ENCODE measurements at places on chromosomes 11 and 22. TPM values are rescaled to one million over a fixed set of nuclear protein-coding genes. Genes with fewer than 3 reads are reported as not detected.

GRCh38 chr22:36156515-36157419 lies 3.8 kb downstream of the APOL3 start:
- H3K4me1 ChIP-seq = peaks cover 21% of the 10 kb centered on the region
- no peaks in the 10 kb centered on the region for H3K36me3 ChIP-seq
- H3K27ac ChIP-seq = peak overlapping the region; percentile 92

DNA sequence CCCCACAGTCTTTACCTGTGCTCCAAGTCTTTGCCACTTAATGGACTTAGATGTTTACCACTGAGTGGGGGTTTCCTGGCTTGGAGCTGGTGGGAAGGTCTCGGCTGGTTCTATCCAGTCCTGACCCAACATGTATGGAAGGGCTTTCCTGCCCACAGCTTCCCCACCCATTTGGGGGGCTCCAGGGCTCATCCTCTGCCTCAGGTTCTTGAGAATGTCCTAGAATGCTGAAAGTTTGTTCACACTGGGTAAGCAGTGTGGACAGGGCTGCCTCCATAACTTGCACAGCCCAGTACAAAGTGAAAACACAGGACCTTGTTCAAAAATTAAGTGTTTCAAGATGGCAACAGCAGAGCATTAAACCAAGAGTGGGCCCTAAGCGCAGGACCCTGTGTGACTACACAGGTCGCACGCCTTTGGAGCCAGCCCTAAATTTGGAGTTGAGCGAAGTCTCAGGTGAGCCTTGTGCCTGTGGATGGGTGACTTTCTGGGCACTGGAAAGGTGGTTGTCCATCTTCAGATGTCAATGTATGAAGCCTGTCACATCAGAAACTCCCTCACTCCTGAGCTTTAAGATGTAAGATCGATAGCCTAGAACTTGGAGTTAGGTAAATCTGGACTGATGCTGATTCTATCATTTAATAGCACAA lies 72.7 kb upstream of the NARS2 start:
- DNase-seq = no peak
- no peaks in the 10 kb centered on the region for H3K27me3 ChIP-seq
- no peak overlapping the region for H3K27ac ChIP-seq
- H3K4me1 ChIP-seq = no peaks in the 10 kb centered on the region

GRCh38 chr22:42418811-42419242 lies 13.4 kb downstream of the NFAM1 start:
- no peaks in the 10 kb centered on the region for H3K36me3 ChIP-seq
- H3K27me3 ChIP-seq = no peaks in the 10 kb centered on the region
- DNase-seq = no peak
- no peaks in the 10 kb centered on the region for H3K4me1 ChIP-seq
- no peak overlapping the region for H3K27ac ChIP-seq

DNA sequence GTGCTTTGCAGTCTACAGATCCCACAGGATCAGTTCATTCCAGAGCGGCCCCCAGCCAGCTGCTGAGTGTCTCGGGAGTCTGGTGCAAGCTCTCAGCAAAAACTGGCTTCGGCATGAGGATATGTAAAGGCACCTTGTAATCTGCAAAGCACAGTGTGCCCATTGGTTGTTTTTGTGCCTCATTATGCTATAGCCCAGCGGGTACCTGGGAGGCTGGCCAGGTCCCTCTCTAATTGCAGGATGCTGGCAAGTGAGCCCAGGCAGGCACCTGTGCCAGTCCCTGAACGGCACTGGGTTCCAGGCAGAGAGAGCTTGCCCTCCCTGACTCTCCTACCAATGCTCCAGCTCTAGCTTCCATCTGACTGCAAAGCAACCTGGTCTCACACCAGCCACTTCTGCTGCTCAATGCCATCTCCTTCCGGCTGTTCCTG lies 128.7 kb downstream of the DSCAML1 start:
- DNase-seq = no peak
- no peaks in the 10 kb centered on the region for H3K36me3 ChIP-seq
- no peaks in the 10 kb centered on the region for H3K4me1 ChIP-seq
- no peak overlapping the region for H3K27ac ChIP-seq
- no peaks in the 10 kb centered on the region for H3K27me3 ChIP-seq

- H3K36me3 ChIP-seq = no peaks in the 10 kb centered on the region
- H3K27ac ChIP-seq = no peak overlapping the region
- no peaks in the 10 kb centered on the region for H3K27me3 ChIP-seq
- no peak for DNase-seq
- no peak overlapping the region for H3K4me3 ChIP-seq
Observed at GRCh38 chr11:130617001-130617400, 168.6 kb downstream of the ADAMTS15 start.

Gene OR8G5
- polyA plus RNA-seq = not detected

Gene INS
- polyA plus RNA-seq = not detected

Gene KDM4E
- not detected for polyA plus RNA-seq

- H3K27me3 ChIP-seq = no peaks in the 10 kb centered on the region
- peaks cover 3% of the 10 kb centered on the region for H3K36me3 ChIP-seq
- H3K4me3 ChIP-seq = no peak overlapping the region
- H3K27ac ChIP-seq = no peak overlapping the region
- peaks cover 5% of the 10 kb centered on the region for H3K4me1 ChIP-seq
- no peak for DNase-seq
Observed at GRCh38 chr11:67194096-67194495, 72.2 kb upstream of the GRK2 start.

DNA sequence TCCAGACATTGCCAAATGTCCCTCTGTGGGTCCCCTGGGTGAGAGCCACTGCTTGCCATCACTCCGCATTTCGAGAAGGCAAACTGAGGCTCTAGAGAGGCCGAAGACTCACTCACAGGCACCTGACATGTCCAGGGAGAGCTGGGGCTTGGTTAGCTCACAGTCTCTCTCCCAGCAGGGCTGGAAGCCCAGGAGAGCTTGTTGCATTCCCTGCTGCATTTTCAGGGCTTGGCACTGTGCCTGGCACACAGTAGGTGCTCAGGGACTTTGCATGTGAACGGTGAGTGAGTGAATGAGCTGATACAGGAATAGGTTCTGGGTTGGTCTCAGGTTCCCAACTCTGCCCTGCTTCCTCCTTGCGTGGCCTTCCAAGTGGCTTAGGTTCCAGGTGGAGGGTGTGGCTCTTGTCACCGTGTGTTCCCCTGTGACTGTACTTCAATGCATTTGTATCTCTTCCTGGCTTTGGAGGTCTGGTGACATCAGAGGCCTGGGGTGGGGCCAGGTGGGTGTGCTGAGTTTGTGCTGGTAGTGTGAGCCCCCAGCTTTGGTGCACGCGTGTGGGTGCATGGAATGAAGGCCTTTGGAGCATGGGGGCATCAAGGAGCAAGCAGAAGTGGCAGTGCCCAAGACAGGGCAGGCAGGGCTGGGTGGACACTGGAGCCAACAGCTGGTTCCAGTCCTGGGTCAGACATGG lies 18.4 kb upstream of the SMIM38 start:
- H3K4me1 ChIP-seq = no peaks in the 10 kb centered on the region
- no peak overlapping the region for H3K27ac ChIP-seq
- H3K4me3 ChIP-seq = no peak overlapping the region
- DNase-seq = peak; percentile 30
- H3K27me3 ChIP-seq = no peaks in the 10 kb centered on the region
- H3K36me3 ChIP-seq = no peaks in the 10 kb centered on the region

DNA sequence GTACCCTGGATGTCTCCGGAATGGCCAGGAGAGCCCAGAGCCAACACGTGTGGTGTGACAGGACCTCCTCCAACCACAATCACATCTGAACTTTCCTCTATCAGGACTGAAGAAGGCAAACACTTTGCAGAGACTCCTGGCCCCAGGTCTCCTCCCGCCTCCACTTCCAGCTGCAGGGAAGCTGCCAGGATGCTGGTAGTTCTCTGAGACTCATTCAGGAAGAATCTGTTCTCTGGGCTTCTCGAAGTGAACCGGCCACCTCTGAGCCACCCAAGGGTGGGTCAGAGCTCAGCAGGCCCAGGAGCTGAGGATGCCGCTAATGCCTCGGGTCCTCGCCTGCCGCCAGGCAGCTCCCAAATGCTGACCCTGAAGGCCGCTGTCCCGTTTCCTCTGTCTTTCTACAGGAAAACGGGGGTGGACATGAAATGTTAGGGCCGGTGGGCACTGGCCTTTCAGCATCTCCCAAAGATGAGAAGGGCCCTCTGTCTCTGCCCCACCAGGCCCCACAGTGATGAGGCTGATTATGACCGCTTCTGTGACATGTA lies 789.9 kb downstream of the BRD1 start:
- H3K27me3 ChIP-seq = no peaks in the 10 kb centered on the region
- no peak overlapping the region for H3K27ac ChIP-seq
- no peak for DNase-seq
- H3K36me3 ChIP-seq = no peaks in the 10 kb centered on the region
- no peak overlapping the region for H3K4me3 ChIP-seq
- H3K4me1 ChIP-seq = peaks cover 9% of the 10 kb centered on the region

GRCh38 chr11:133521502-133521901 lies 10.8 kb downstream of the OPCML start:
- no peaks in the 10 kb centered on the region for H3K36me3 ChIP-seq
- H3K4me1 ChIP-seq = peaks cover 28% of the 10 kb centered on the region
- peak overlapping the region; percentile 39 for H3K27ac ChIP-seq
- DNase-seq = no peak
- no peaks in the 10 kb centered on the region for H3K27me3 ChIP-seq

GRCh38 chr11:96238563-96239135 lies 104.3 kb downstream of the MAML2 start:
- H3K27ac ChIP-seq = no peak overlapping the region
- H3K27me3 ChIP-seq = no peaks in the 10 kb centered on the region
- H3K36me3 ChIP-seq = no peaks in the 10 kb centered on the region
- no peaks in the 10 kb centered on the region for H3K4me1 ChIP-seq

Gene DMC1
- polyA plus RNA-seq = 1.1 TPM

DNA sequence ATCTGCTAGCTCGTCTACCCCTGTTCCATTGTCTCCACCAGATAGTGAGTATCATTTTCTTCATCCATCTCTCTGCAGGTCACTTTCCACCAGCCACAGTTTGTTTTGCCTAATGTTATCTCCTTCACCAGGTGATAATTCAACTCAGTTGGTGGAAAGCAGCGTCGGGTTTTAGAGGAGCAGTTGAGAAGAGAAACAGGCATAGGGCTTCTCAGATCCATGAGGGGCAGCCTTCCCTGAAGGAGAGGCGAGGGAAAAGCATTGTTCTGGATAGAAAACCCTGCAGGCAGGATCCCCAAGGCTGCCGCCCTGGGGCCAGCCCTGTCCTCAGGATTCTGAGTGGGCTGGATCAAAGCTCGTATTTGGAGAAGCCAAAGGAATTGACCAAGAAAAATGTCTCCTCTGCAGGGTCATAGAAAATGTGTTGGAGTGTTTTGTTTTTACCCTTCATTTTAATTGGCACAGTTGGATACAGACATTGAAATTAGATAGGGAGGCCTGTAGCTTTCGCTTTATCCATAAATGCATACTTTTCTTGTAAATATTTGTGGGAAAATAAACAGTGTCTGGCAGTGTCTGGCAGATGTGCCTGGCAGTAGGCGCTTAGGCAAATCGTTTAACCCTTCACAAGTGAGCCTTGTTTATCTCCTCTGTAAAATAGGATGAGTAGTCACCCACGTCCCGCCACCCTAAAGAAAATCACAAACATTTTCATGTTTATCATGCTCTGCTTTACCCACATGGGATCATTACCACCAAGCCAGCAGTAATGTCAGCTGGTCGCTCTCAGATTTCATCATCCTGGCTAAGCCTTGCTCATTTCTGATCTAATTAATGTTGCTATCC lies 73.4 kb upstream of the TTC12 start:
- no peak overlapping the region for H3K4me3 ChIP-seq
- H3K36me3 ChIP-seq = no peaks in the 10 kb centered on the region
- no peak overlapping the region for H3K27ac ChIP-seq
- H3K4me1 ChIP-seq = no peaks in the 10 kb centered on the region
- DNase-seq = no peak
- peaks cover under 1% of the 10 kb centered on the region for H3K27me3 ChIP-seq

Gene TOLLIP
- polyA plus RNA-seq = 72.4 TPM

GRCh38 chr22:26656891-26657851 lies at the start of gene MIAT:
TSS of gene MIAT (plus strand) at chr22:26657588.
- H3K36me3 ChIP-seq = no peaks in the 10 kb centered on the region
- H3K27ac ChIP-seq = no peak within 1 kb of the TSS
- no peak within 1 kb of the TSS for H3K4me3 ChIP-seq

GRCh38 chr22:37229805-37230672 lies 14.0 kb downstream of the RAC2 start:
- no peaks in the 10 kb centered on the region for H3K36me3 ChIP-seq
- no peak overlapping the region for H3K4me3 ChIP-seq
- DNase-seq = no peak
- H3K27me3 ChIP-seq = no peaks in the 10 kb centered on the region
- H3K27ac ChIP-seq = peak overlapping the region; percentile 73
- no peaks in the 10 kb centered on the region for H3K4me1 ChIP-seq

GRCh38 chr11:821512-822371 lies 3.0 kb downstream of the PNPLA2 start:
- peak overlapping the region; percentile 21 for H3K4me3 ChIP-seq
- no peaks in the 10 kb centered on the region for H3K27me3 ChIP-seq
- DNase-seq = no peak
- peaks cover 69% of the 10 kb centered on the region for H3K4me1 ChIP-seq

DNA sequence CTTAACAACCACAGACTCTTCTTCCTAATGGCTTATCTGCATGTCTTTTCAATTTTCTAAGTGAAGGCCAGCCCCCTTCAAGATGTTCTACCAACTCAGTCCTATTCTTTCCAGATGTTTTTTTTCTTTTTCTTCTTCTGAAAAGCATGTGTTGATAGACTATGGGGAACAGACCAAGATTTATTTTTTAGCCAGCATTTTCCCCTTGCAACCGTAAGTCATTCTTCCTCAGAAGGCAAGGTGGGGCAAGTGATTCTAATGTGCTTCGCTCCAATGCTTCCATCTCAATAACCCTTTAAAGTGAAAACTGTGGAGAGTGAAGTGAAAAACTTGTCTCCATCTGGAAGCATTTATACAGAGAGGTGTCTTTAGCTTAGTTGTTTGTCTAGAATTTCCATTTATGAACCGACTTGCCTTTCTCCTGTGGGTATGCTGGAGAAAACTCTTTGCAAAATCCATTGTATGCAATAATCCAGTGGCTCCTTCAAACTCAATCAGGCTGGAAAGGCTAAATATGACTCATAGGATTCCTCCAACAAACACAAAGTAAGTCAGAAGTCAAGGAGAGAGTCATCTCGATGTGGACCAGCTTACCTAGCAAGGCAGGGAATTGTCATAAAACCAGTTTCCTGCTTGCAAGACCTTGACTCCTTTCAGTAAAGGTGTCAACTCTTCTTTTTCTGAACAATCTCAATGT lies 83.7 kb downstream of the MAML2 start:
- H3K27me3 ChIP-seq = no peaks in the 10 kb centered on the region
- no peak overlapping the region for H3K4me3 ChIP-seq
- no peak for DNase-seq
- no peak overlapping the region for H3K27ac ChIP-seq
- H3K36me3 ChIP-seq = no peaks in the 10 kb centered on the region

DNA sequence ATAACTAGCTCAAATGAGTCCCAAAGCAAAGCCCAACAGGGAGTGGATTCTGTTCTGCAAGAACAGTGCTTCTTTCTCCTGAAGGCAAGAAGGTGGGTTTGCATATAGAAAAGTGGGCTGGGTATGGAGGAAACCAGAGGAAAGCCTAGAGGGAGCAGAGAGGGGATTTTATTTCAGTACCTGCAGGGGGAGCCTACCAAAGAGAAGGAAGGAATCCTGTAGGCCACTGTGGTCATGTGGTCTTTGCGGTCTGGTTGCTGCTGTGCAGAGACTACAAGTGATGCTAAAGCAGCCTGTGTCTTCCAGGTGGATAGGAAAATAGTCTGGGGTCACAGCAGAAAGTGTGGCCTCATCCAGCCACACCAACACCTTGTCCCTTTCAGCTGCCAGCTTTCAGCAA lies 33.2 kb upstream of the ZBTB16 start:
- H3K4me1 ChIP-seq = no peaks in the 10 kb centered on the region
- H3K27me3 ChIP-seq = no peaks in the 10 kb centered on the region
- H3K36me3 ChIP-seq = no peaks in the 10 kb centered on the region
- DNase-seq = no peak
